Heart left ventricle (tissue), 16 donors: ENCODE measurements at places on chromosomes 3 and 15. TPM values are rescaled to one million over a fixed set of nuclear protein-coding genes. Genes with fewer than 3 reads are reported as not detected.

- no peak overlapping the region for H3K27ac ChIP-seq
- no peak for DNase-seq
- H3K4me3 ChIP-seq = no peak overlapping the region
- no peaks in the 10 kb centered on the region for H3K36me3 ChIP-seq
- H3K27me3 ChIP-seq = no peaks in the 10 kb centered on the region
These were observed 374.2 kb downstream of the PLCL2 start for GRCh38 chr3:17258823-17259436.

DNA sequence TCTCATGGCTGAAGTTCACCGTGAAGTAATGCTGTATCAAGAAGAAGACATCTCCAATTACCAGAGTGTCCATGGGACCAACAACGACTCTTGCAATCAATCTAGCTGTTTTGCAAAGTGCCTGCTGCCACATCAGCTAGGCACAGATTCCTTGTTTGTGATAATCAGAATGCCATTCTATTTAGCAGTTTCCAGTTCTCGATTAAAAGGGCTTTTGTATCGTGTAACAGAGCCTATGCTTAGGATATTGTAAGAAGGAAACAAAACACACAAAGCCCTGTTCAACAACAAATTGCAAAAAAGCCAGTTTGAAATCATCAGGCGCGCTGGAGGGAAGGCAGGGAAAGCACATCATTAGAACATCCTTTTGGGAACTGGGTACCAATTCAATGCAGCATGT lies 26.1 kb downstream of the RASGRF1 start:
- H3K36me3 ChIP-seq = no peaks in the 10 kb centered on the region
- H3K4me1 ChIP-seq = no peaks in the 10 kb centered on the region
- H3K4me3 ChIP-seq = no peak overlapping the region
- no peak for DNase-seq
- H3K27ac ChIP-seq = no peak overlapping the region
- peaks cover 4% of the 10 kb centered on the region for H3K27me3 ChIP-seq

DNA sequence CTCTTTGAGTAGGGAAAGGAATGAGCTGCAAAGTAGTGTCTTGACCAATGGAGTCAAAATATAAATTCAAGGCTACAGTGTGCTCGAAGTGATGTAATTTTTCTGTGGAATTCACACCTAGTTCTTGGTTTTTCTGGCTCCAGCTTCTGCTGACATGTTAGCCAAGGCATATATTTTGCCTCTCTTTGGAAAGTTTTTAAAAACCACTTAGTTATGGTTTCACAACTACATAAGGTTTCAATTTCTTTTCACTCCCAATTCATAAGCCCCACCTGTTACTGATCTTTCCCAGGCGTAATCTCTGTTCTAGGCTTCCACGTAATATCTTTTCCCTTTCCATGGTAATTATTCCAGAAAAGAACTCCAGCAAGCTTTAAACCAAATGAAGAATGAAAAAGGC lies 46.9 kb downstream of the GADL1 start:
- H3K4me1 ChIP-seq = no peaks in the 10 kb centered on the region
- no peak overlapping the region for H3K4me3 ChIP-seq
- H3K27me3 ChIP-seq = no peaks in the 10 kb centered on the region

GRCh38 chr15:36724905-36725304 lies 145.5 kb downstream of the CDIN1 start:
- no peak overlapping the region for H3K4me3 ChIP-seq
- H3K27me3 ChIP-seq = no peaks in the 10 kb centered on the region
- H3K27ac ChIP-seq = no peak overlapping the region
- no peaks in the 10 kb centered on the region for H3K4me1 ChIP-seq
- H3K36me3 ChIP-seq = no peaks in the 10 kb centered on the region

DNA sequence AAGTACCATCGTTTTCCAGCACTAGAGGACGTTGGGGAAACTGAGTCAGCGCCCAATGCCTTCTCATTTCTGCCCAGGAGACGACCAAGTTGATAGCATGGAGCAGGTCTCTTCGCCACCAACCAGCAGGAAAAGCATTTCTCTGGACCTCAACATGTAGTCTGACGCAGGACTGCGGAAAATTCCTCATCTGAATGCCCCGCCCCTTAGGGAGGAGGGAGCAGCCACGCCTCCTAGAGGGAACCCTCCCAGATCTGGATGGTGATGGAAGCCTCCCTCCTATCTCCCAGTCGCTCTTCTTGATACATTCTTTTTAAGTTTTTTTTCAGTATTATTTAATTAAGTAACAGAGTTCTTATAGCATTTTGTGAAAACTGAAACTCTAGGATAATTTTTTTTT lies 17.4 kb upstream of the MINDY4B start:
- H3K4me1 ChIP-seq = no peaks in the 10 kb centered on the region
- no peak overlapping the region for H3K27ac ChIP-seq
- no peaks in the 10 kb centered on the region for H3K36me3 ChIP-seq
- DNase-seq = no peak
- H3K27me3 ChIP-seq = no peaks in the 10 kb centered on the region
- H3K4me3 ChIP-seq = no peak overlapping the region

Gene ZPLD1
- not detected for total RNA-seq

Gene C15orf62
- 0.20 TPM for total RNA-seq

GRCh38 chr3:124882816-124883747 lies 4.1 kb downstream of the ITGB5 start:
- no peak for DNase-seq
- peaks cover 15% of the 10 kb centered on the region for H3K27me3 ChIP-seq
- peak overlapping the region; percentile 16 for H3K27ac ChIP-seq
- no peaks in the 10 kb centered on the region for H3K36me3 ChIP-seq

GRCh38 chr3:107740992-107741896 lies 218.5 kb downstream of the BBX start:
- H3K27me3 ChIP-seq = no peaks in the 10 kb centered on the region
- no peak overlapping the region for H3K27ac ChIP-seq
- no peaks in the 10 kb centered on the region for H3K4me1 ChIP-seq

- DNase-seq = peak; percentile 79
- peak overlapping the region; percentile 4 for H3K4me3 ChIP-seq
- no peaks in the 10 kb centered on the region for H3K27me3 ChIP-seq
These were observed 45.7 kb downstream of the POC1A start for GRCh38 chr3:52108302-52109232.

DNA sequence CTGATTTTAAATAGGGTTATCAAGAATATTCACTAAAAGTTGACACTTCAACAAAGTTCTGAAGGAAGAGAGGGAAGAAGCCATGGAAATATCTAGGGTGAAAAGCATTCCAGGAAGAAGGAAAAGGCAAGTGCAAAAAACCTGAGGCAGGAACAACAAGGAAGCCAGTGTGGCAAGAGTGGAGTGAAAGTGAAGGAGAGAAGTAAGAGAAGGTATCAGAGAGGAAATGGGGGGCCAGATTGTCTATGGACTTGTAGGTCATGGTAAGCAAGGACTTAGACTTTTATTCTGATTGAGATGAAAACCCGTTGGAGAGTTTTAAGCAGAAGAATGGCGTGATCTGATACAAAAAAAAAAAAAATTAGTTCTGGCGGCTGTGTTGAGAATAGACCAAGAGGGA lies 18.5 kb upstream of the ZNF609 start:
- H3K27ac ChIP-seq = no peak overlapping the region
- DNase-seq = no peak
- peaks cover 4% of the 10 kb centered on the region for H3K4me1 ChIP-seq
- no peaks in the 10 kb centered on the region for H3K36me3 ChIP-seq
- H3K4me3 ChIP-seq = no peak overlapping the region

GRCh38 chr3:171982828-171983227 lies 56.5 kb upstream of the FNDC3B start:
- H3K27me3 ChIP-seq = no peaks in the 10 kb centered on the region
- no peaks in the 10 kb centered on the region for H3K36me3 ChIP-seq
- H3K27ac ChIP-seq = no peak overlapping the region
- H3K4me3 ChIP-seq = no peak overlapping the region

- peak; percentile 94 for DNase-seq
- peaks cover 6% of the 10 kb centered on the region for H3K36me3 ChIP-seq
- H3K4me1 ChIP-seq = peaks cover 32% of the 10 kb centered on the region
These were observed at the start of gene ANXA2 for GRCh38 chr15:60397772-60398445. ANXA2 (minus strand) TSS chr15:60397986; CDS start chr15:60386075, 11,911 bp downstream.

DNA sequence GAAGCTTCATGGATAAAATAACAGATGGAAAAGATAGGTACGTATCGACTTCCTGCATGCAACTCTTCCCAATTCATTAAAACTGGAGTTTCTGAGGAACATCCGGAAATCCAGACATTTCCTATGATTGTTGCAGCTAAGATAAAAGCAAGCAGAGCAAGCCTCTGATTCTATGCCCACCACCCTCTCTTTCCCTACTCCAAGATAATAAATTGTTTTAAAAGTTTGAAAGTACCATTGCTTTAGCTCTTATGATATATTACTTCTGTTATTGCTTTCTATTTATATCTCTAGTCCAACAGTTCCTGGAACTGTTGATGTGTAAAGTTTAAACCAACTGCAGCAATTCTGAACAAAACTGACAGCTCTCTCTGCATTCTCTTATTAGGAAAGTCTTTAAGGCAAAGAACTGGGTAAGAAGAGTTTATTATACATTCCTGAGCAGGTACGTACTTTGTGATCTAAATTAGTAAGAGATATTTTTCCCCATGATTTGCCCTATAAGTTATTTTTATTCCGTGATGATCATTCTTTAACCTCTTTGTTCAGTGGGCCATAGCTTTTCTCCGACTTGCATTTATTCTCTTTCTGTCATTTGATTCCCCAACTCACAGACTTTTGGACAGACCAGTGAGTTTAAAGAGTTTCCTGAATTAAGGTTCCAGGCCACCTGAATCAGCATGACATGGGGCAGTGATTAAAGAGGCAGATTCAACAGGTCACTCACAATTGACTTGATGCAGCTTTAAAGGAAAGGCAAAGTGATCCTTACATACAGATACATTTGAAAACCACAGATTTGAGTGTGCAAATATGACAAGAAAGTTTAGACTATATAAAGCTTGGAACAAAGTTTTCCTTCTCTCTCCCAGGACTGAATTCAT lies 94.2 kb upstream of the THRB start:
- no peaks in the 10 kb centered on the region for H3K36me3 ChIP-seq
- H3K27me3 ChIP-seq = no peaks in the 10 kb centered on the region
- H3K27ac ChIP-seq = no peak overlapping the region
- peaks cover 15% of the 10 kb centered on the region for H3K4me1 ChIP-seq
- DNase-seq = no peak
- no peak overlapping the region for H3K4me3 ChIP-seq
